Stimulated activated CD4-positive, alpha-beta T cell treated with anti-CD3 and anti-CD28 coated beads, Interleukin-12 subunit alpha, Interleukin-12 subunit beta, amount 100 ng/mL, for 4 hours (primary cell): ENCODE measurements at places on chromosomes 7 and 10.

DNA sequence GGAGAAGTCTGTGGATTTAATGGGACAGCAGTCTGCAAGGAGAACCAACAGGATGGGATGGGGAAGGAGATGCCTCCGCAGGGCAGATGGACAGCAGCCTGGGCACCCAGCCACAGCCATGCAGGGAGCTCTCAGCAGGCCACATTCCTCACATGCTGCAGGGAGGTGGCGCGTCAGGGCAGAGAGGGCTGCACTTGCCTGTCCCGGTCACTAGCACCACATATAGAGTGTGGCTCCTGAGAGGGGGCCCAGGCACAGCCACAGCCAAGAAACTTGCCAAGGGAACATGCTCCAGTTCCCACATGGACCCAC lies 86.8 kb upstream of the ZMIZ1 start:
- DNase-seq: no peak

DNA sequence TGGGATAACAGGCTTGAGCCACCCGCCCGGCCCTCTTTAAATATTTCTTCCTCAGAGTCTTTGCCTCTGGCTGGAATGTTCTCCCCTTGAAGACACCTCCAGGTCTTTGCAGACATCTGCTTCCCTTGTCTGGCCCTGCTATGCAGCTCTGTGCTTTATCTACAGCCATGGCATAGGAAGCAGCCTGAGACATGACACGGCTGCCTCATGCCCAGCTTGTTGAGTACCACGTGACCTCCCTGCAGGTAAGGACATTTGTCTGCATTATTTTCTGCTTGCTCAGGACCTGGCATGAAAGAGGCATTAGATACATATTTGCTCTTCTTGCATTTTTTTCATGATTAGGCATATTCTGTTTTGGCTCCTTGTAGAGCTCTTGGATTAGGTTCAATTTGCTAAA lies 113.8 kb upstream of the KLF6 start:
- DNase-seq: no peak

GRCh38 chr10:66931340-66931948 lies 5.6 kb downstream of the LRRTM3 start:
- DNase-seq: no peak

- no peak for DNase-seq
These were observed 50.8 kb downstream of the CAMK2B start for GRCh38 chr7:44274623-44274975.

DNA sequence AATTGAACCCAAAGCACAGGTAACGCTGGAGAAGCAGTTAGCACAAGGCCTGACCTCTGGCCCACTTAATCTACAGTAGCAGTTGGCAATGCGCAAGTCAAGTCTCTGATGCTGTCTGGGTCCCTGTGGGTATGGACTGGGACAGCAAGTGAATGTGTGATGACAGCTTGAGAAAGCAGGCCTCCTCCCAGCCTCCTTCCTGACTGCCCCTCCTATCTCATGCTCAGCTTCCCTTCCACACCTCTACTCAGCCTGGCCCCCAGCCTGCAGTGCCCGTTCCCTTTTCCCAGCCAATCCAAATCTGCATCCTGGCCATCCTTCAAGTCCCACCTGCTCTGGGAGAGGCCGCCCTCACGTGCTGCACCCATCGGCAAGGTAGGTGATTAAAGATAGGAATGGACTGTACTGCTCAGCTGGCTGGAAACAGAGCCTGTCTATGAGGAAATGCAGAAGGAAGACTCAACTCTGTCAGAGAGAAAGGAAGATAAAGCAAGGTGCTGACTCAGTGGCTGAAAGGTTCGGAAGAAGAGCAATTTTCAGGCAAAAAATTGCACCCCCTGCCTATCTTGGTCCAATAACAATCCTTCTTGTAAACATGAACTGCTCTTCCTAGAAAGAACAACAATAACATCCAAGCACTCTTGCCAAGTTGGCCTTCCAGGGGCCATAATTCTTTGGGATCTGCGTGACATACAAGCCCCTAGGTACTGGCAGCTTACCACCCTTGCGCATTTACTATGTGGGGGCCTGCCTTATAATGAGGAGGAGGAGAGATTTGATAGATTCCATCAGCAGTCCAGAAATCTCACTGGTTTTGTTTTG lies 16.6 kb upstream of the FGFR2 start:
- DNase-seq: no peak

GRCh38 chr10:78361031-78361430 lies 327.4 kb downstream of the RPS24 start:
- no peak for DNase-seq

DNA sequence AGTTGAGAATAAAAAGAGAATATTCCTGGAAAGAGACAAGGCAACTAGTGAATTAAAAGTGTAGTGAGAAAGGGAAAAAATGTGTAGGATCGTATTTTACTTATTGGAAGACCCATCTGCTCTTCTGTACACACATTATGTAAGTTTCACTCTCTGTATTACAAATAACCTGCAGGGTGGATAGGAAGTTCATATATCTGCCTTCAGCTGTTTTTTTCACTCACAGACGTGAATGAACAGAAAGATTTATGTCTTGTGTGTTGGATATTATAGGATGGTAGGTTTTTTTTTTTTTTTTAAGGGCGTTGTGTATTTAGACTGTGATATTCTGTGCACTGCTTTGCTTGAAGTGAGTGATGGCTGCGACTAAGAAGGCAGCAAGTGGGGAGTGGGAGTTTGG lies 266.5 kb downstream of the AUTS2 start:
- DNase-seq: no peak

DNA sequence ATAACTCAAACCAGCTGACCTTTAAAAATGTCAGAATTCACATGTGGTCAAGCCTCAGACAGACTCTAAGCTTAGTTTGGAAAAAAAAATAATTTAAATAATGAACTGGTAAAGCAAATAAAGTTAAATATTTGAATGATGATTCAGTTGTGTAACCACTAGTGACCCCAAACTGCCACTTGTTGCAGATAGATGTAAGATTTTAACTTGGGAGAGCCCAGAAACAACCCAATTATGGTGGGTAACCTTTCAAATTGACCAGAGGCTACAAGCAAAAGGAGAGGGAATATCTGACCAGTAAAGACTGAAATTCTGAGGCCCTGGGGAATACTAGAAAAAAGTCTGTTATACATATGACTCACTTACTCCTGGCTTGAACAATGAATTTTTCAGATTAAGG lies 268.1 kb downstream of the HPSE2 start:
- no peak for DNase-seq

- DNase-seq: no peak
These were observed at the start of gene PLXDC2 for GRCh38 chr10:19816411-19817230. Gene PLXDC2, plus strand, starts transcription at chr10:19816432.

GRCh38 chr7:102469972-102470825 lies 5.4 kb downstream of the LRWD1 start:
- DNase-seq: no peak

DNA sequence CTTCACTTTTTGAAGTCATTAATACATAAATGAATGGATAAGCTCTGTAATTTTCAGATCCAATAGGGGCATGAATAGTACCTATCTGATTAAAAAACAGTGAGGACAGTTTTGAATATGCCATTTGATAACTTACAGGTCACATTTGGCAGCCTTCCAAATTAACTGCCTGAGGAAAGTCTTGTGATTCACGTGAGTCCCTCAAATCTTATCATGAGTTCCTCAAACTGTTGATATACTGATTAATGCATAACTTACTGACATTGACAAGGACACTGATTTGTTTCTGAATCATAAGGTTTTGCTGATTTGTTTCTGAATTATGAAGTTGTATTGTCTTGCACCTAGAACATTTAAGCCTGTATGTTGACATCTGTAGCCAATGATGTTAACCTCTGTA lies 55.1 kb downstream of the ANKMY2 start:
- DNase-seq: no peak

GRCh38 chr10:104688251-104689042 lies 47.4 kb downstream of the SORCS3 start:
- no peak for DNase-seq

- no peak for DNase-seq
These were observed 143.5 kb upstream of the TRIM24 start for GRCh38 chr7:138316421-138317043.

DNA sequence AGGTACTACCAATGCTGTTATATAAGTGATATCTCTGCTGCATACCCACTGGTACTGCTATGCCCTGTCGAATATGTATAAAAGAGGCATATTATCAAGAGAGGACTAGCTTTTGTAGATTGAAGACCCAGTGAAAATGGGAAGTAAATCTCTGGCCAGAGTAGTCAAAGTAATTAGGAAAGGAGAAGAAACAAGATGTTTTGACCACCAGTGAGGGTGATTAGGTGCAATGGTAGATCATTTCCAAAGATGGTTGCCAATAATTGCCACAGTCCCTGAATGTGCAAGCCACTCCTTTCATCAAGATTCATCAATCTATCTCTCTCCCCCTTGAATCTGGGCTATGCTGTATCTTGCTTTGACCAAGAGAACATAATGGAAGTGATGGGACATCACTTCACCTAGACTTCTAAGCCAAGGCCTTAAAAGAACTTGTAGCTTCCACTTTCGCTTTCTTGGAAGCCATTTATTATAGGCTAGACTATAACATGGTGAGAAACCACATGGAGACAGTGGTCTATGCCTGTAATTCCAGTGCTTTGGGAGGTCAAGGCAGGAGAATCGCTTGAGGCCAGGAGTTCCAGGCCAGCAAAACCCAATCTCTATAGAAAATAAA lies 52.6 kb upstream of the ST8SIA6 start:
- no peak for DNase-seq

DNA sequence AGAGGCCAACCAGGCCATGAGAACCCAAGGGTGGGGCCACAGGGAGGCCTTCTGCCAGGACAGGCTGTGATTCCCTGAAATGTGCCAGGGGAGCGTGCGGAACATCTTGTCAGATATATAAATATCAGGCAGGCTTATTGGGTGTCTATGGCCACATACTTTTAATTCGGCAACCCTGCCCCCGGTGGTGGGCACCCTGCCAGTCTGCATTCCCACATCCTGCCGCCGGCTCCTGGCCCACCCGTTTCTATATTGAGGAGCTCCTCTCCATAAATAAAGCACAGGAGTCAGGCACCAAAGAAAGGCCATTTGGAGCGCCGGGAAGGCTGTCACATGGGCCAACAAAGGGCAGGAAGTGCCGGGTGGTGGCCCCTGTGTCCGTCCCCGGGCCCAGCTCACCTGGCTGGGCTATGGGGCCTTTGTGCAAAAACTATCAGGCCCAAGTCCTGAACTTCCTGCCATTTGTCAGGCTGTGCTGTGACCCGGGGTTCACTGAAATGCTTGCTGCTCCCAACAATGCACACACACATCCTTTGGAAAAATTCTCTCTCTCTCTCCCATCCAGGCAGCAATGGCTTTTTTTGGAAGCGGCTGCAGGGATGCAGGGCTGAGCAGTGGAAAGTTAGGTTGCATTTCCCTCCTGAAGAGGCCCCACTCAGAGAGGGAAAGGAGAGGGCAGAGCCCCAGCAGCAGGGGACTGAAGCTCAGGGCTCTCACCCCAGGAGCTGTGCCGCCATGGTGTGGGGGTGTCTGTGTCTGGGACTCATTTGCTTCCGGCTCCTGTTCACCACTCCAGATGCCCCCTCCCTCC lies 25.0 kb upstream of the PODXL start:
- DNase-seq: no peak

GRCh38 chr7:96135241-96135640 lies 186.7 kb downstream of the SLC25A13 start:
- DNase-seq: no peak

- DNase-seq: no peak
These were observed 8.0 kb upstream of the SPOCK2 start for GRCh38 chr10:72096115-72097000.

GRCh38 chr7:103466814-103467213 lies 20.8 kb upstream of the SLC26A5 start:
- no peak for DNase-seq

DNA sequence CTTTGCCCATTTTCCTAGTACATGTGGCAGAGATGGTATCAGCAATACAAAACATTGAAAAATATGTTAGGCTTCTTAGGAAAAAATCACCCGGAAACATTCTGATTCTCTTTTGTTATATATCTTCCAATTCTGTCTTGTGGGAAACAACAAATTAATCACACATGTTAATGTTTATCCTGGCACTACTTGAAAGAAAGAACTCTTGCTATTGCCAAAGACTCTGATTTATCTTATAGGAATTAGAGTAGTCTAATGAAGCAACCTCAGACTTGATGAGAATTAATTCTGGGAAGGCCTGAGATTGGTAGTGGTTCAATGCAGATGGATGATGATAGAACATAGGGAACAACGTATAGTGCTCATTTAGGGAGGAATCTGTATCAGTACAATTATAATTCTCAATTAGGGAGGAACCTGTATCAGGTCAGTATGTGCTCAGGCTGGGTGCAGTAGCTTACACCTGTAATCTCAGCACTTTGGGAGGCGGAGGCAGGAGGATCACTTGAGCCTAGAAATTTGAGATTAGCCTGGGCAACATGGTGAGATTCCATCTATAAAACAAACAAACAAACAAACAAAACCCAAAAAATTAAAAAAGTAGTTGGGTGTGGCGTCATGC lies 50.7 kb downstream of the TAS2R16 start:
- no peak for DNase-seq

- DNase-seq: no peak
These were observed 15.7 kb downstream of the LRRTM3 start for GRCh38 chr10:66941491-66941890.

DNA sequence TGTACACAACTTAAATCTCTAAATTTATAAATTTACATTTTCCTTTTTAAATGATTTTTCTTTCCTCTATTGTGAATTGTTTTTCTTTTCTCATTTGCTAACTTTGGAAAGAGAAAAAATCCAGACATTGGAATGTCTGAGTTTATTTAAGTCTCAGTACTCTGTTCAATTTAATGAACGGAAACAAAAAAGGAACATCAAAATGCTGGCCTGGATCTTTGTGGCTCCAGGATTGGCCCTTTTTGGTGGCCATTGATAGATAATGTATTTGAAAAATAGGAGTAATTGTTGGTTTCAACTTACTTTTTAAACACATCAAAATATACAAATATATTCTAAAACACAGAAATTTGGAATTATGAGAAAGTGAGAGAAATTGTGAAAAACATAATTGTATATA lies 336.0 kb downstream of the SUGCT start:
- DNase-seq: no peak

DNA sequence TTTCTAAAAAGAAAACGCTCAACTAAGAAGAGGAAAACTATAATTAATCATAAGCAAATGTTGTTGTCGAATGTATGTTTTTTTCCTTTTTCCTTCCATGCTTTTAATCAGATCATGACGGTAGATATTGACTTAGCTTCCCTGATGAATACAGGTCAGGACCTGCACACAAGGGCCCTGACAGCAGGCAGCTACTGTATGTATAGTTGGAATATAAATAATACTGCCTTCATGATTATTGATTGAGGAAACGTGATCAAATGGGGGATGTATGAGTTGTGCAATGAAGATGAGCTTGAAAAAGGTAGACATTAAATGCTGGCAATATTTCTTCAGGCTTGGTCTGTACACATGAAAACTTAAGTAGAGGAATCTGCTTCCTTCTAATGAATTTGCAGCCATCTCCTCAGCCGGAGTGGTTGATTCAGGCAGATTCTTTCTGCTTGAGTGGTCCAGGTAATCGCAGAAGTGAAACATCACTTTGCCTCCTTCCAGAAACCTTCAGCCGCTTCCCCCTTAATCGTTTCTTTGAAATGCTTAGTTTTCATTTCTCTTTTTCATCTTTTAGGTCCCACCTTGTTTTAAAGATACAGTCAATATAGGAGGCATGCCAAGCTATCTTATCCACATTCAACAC lies 656.5 kb downstream of the SDK1 start:
- no peak for DNase-seq

- no peak for DNase-seq
These were observed 763.7 kb upstream of the POM121L12 start for GRCh38 chr7:52271703-52272102.
